ENCODE measurements at places on chromosomes 6 and 20.
A peak's percentile ranks its signal among the peaks of the same experiment; 100 is the strongest.

GRCh38 chr6:12261502-12261901, 28.7 kb upstream of the EDN1 start:
- no peak for DNase-seq
- H3K27me3 ChIP-seq, result peaks cover 14% of the 10 kb centered on the region
- peaks cover 7% of the 10 kb centered on the region for H3K4me1 ChIP-seq
- H3K36me3 ChIP-seq, result no peaks in the 10 kb centered on the region

DNA sequence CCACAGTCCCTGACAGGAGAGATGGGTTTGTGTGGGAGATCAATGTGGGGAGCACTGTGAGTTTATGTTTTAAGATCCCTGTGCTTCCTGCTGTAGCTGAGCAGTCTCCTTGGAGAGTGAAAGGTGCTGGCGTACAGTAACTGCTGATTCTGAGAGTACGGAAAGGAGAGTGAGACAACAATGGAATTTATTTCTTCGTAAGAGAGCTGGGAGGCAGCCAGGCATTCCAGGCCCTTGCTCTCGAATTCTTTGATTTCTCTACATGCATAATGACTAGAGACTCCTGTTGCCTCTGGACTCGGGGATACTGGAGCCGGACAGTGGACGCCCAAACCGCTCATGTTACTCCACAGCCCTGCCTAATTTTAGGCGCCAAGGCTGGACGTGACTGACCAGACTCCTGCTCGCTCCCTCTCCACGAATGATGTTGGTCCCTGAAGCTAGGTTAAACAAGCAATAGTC, 131.0 kb upstream of the PHACTR1 start:
- no peaks in the 10 kb centered on the region for H3K4me1 ChIP-seq
- no peak for DNase-seq
- H3K27ac ChIP-seq, result no peak overlapping the region
- H3K4me3 ChIP-seq, result no peak overlapping the region
- H3K36me3 ChIP-seq, result no peaks in the 10 kb centered on the region

GRCh38 chr20:24610341-24611115, 141.1 kb downstream of the SYNDIG1 start:
- no peak overlapping the region for H3K27ac ChIP-seq
- H3K27me3 ChIP-seq, result no peaks in the 10 kb centered on the region
- H3K4me1 ChIP-seq, result no peaks in the 10 kb centered on the region
- no peak for DNase-seq
- no peak overlapping the region for H3K4me3 ChIP-seq

DNA sequence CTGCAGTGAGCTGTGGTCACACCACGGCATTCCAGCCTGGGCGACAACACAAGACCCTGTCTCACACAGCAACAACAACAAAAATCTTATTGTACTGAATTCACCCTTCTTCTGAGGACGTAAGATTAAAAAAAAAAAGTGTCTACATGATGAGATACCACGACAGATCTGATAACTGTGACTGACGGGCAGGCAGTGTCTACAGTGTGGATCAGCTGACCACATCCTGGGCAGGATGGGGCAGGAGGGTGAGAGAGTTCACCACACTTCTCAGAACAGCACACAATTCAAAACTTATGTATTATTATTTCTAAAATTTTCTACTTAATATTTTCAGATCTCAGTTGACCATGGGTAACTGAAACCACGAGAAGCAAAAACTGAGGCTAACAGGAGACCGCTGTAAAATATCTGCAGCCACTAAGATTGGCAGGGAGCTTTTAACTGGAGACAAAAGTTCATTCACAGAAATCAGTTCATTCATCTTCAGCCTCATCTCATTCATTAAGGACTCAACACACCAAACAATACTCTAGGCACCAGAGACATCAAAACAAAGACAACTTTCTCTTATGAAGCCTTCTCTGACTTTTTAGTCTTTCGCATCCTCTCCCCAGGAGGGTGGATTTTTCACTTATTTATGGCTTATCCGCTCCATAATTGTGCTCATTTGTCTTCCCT, 15.7 kb upstream of the NHSL1 start:
- H3K36me3 ChIP-seq, result no peaks in the 10 kb centered on the region
- DNase-seq, result peak; percentile 77
- H3K27me3 ChIP-seq, result peaks cover 22% of the 10 kb centered on the region
- peak overlapping the region; percentile 2 for H3K4me3 ChIP-seq
- peak overlapping the region; percentile 60 for H3K27ac ChIP-seq

DNA sequence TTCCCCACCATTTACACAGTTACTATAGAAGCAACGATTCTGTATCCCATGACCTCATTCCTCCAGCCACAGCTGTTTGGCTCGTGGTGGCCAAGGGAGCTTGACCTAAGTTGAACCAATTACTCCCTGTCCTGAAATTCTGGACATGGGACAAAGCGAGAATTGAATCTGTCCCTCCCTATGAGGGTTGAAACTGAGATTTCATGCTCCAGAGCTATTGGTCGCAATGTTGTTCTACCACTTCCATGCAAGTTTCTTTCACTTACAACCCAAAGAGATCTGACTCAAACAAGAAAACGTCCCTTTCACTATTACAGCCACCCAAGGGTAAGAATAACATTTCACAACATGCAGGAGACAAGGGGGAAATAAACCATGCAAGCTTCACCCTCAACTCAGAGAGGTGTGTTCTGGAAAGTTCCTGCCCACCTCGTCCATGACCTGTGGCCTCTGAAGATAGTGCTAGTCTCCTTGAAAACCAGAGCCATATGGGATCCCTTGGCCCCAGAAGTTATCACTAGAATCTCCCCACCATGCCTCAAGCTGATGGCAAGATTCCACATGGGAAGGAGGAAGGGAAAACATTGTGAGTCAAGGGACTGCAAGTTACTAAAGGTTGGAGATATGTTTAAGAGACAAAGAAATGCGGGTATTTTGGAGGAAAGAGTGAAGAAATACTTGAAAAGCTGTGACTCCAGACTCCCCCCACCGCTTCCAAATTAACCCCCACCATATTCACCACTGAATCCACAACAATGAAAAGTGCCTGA, 74.5 kb upstream of the SRSF6 start:
- H3K36me3 ChIP-seq, result no peaks in the 10 kb centered on the region
- no peak for DNase-seq
- no peak overlapping the region for H3K27ac ChIP-seq
- H3K4me3 ChIP-seq, result no peak overlapping the region

DNA sequence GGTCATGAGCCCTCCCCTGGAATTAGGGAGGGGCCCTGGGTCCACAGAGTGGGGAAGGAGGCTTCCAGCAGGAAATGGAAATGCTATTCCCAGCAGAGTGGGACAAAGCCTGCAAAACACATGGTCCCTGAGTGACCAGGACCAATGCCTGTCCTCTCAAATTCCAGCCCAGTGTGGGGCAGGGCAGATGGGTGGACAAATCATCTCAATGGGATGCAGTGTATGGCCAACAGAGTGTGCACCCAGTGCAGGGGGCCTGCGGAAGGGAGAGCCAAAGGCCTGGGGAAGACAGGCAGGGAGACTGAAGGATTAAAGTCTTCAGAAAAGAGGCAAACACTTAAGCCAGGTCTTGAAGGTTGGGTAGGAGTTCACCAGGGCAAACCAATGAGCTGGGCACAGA, 28.7 kb upstream of the PHACTR3 start:
- no peaks in the 10 kb centered on the region for H3K4me1 ChIP-seq
- no peak for DNase-seq
- no peak overlapping the region for H3K4me3 ChIP-seq
- H3K36me3 ChIP-seq, result no peaks in the 10 kb centered on the region
- peaks cover 43% of the 10 kb centered on the region for H3K27me3 ChIP-seq
- H3K27ac ChIP-seq, result no peak overlapping the region

- H3K27me3 ChIP-seq, result no peaks in the 10 kb centered on the region
- DNase-seq, result no peak
- peak overlapping the region; percentile 68 for H3K27ac ChIP-seq
- peaks cover 74% of the 10 kb centered on the region for H3K4me1 ChIP-seq
These were observed 125.0 kb downstream of the NFATC2 start for GRCh38 chr20:51417250-51418136.

GRCh38 chr6:79070206-79070825, 7.7 kb downstream of the PHIP start:
- H3K4me1 ChIP-seq, result peaks cover 36% of the 10 kb centered on the region
- DNase-seq, result no peak
- H3K4me3 ChIP-seq, result no peak overlapping the region
- no peaks in the 10 kb centered on the region for H3K27me3 ChIP-seq
- no peak overlapping the region for H3K27ac ChIP-seq

DNA sequence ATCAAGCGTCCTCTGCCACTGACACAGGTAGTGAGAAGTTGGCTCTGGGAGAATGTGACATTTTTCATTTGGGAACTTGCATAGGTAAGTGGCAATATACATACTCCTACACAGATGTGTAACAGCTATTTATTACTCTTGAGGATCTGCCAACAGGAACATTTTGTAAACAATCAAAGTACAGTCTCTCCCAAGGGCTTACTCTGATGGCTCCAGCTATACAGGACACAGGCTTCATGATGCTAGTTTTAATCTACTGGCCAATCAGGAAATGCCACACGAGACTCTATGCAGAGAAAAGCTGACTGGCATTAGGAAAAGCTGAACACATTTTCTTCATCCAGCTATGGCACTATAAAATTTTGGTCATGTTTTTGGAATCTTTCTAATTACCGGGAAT, 57.8 kb downstream of the POPDC3 start:
- no peak for DNase-seq
- no peak overlapping the region for H3K4me3 ChIP-seq

DNA sequence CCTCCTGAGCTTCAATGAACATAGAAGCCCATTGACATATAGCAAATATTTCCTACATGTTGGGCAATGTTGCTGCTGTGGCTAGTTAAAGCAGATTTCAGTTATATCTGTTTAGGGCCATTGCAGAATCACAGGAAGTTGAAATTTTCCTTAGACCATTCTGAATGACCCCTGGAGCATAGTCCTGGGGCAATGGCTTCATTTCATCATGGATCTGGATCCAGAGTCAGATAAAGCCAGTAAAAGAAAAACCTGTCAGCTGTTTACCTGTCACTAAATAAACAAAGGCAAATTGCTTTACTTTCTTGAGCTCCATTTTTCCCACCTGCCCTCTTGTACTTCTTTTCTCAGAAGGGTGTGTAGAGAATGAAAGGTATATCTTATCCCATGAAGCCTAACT, 494.0 kb upstream of the MAP3K7 start:
- H3K27ac ChIP-seq, result no peak overlapping the region
- H3K27me3 ChIP-seq, result no peaks in the 10 kb centered on the region
- H3K4me3 ChIP-seq, result no peak overlapping the region
- H3K4me1 ChIP-seq, result no peaks in the 10 kb centered on the region
- DNase-seq, result no peak
- H3K36me3 ChIP-seq, result no peaks in the 10 kb centered on the region

- DNase-seq, result no peak
- H3K4me3 ChIP-seq, result no peak overlapping the region
- H3K36me3 ChIP-seq, result no peaks in the 10 kb centered on the region
- no peak overlapping the region for H3K27ac ChIP-seq
- H3K27me3 ChIP-seq, result peaks cover 18% of the 10 kb centered on the region
These were observed 6.3 kb downstream of the GPR6 start for GRCh38 chr6:109984410-109984809.

- H3K27me3 ChIP-seq, result peaks cover 13% of the 10 kb centered on the region
- H3K27ac ChIP-seq, result no peak overlapping the region
- H3K4me1 ChIP-seq, result peaks cover 7% of the 10 kb centered on the region
- no peak for DNase-seq
- no peaks in the 10 kb centered on the region for H3K36me3 ChIP-seq
These were observed 77.9 kb downstream of the TMEM242 start for GRCh38 chr6:157245436-157245835.

GRCh38 chr20:48786951-48787705, 40.7 kb downstream of the PREX1 start:
- H3K27me3 ChIP-seq, result no peaks in the 10 kb centered on the region
- peaks cover 41% of the 10 kb centered on the region for H3K36me3 ChIP-seq
- H3K27ac ChIP-seq, result peak overlapping the region; percentile 60
- H3K4me3 ChIP-seq, result no peak overlapping the region
- no peak for DNase-seq

GRCh38 chr6:90274451-90275030, 22.1 kb downstream of the BACH2 start:
- peak overlapping the region; percentile 94 for H3K27ac ChIP-seq
- DNase-seq, result peak; percentile 94
- peak overlapping the region; percentile 75 for H3K4me3 ChIP-seq
- no peaks in the 10 kb centered on the region for H3K27me3 ChIP-seq

- no peak overlapping the region for H3K4me3 ChIP-seq
- H3K36me3 ChIP-seq, result no peaks in the 10 kb centered on the region
- no peaks in the 10 kb centered on the region for H3K27me3 ChIP-seq
- no peak overlapping the region for H3K27ac ChIP-seq
- DNase-seq, result no peak
- H3K4me1 ChIP-seq, result no peaks in the 10 kb centered on the region
These were observed 43.7 kb downstream of the GRM4 start for GRCh38 chr6:34102099-34102656.

GRCh38 chr6:168369786-168370185, 50.2 kb upstream of the DACT2 start:
- H3K4me3 ChIP-seq, result no peak overlapping the region
- DNase-seq, result no peak
- H3K36me3 ChIP-seq, result no peaks in the 10 kb centered on the region
- peaks cover 2% of the 10 kb centered on the region for H3K4me1 ChIP-seq
- H3K27me3 ChIP-seq, result no peaks in the 10 kb centered on the region
- no peak overlapping the region for H3K27ac ChIP-seq

- H3K4me1 ChIP-seq, result peaks cover 33% of the 10 kb centered on the region
- H3K4me3 ChIP-seq, result no peak overlapping the region
- DNase-seq, result no peak
- H3K36me3 ChIP-seq, result peaks cover 25% of the 10 kb centered on the region
- no peak overlapping the region for H3K27ac ChIP-seq
These were observed 53.4 kb downstream of the SYTL3 start for GRCh38 chr6:158703111-158703836.

DNA sequence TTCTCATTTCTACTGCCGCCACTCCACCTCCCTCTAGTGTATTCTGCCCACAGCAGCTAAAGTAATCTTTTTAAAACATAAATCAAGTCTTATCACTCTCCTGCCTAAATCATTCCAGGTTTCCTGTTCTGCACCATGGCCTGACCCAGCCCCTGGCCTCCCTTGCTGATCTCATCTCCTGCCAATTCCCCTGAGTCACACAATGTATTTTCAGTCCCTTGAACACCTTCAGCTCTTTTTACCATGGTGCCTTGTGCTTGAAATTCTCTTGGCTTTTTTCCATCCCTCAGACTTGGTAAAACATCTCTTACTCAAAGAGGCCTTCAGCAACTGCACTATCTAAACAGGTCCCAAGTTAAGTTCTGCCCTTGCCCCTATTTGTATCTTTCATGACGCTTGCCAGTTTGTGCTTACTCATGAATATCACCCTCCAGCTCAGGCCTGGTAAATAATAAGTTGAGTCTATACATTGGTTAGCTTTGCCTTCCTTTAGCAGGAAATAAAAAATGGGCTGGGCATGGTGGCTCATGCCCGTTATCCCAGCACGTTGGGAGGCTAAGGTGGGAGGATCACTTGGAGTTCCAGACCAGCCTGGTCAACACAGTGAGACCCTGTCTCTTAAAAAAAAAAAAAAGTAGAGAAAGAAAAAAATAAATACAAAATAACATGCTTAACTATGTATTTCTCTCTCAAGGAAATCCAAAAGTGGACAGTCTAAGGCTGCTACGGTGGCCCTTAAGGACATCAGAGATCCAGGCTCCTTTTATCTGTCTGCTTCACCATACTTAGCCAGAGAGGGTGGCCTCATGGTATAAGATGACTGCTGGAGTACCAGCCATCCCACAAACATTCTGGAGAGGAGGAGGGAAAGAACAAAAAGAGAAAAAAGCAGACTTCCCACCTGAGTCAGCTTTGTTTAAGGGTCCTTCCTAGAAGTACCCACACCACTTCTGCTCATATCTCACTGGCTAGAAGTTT, 62.2 kb downstream of the ARFGEF2 start:
- no peaks in the 10 kb centered on the region for H3K27me3 ChIP-seq
- H3K4me1 ChIP-seq, result no peaks in the 10 kb centered on the region
- no peak overlapping the region for H3K4me3 ChIP-seq
